ENCODE measurements at places on chromosomes 6 and 20.

DNA sequence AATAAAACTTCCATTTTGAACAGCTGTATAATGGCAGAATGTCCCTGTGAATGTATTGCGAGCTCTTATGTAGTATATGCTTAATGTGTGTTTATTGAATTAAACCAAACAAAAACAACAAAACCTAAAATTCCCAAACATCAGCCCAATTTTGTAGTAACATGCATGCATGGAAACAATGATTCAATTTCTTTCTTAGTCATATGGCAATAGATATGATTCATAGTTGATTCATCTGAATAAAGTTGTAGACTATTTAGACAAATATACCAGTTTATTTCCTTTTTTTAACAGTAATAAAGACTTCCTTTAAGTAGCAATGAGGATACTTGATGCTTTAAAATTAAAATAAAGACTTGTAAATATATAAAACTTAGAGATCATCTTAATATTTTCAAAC lies 670.6 kb downstream of the CD109 start:
- no peak for DNase-seq

GRCh38 chr6:155183095-155183494 lies 80.7 kb upstream of the CLDN20 start:
- DNase-seq, result no peak

DNA sequence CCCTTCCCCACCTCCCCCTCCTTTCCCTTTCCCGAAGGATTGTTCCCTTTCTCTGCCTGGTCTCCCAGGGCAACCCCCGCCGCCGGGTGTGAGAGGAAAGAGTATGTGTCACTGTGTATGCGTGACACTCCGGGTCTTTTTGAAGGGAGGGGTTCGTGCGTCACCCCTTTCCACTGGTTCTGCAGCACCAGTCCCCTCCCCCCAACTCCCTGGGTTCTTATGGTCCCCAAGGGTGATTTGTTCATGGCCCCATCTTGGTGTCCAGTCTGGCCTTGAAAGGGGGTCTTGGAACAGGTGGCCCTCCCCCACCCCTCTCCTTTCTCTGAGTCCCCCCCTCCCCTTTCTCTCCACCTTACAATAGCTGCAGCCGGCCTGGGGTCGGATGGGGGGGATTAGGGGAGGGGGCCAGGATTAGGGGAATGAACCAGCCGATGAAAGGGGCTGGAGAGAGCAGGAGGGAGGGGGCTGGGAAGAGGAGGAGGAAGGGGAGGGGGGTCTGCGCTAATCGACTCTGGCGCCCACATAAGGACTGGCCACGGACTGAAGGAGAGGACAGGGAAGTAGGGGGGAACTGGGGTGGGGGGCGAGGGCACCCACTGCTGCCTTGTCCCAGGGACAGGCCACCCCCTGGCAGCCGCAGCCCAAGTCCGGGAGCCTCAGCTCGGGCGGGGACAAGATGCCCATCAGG lies 1.3 kb upstream of the RING1 start:
- DNase-seq, result no peak

GRCh38 chr20:18851629-18852028 lies 38.0 kb downstream of the SCP2D1 start:
- no peak for DNase-seq

DNA sequence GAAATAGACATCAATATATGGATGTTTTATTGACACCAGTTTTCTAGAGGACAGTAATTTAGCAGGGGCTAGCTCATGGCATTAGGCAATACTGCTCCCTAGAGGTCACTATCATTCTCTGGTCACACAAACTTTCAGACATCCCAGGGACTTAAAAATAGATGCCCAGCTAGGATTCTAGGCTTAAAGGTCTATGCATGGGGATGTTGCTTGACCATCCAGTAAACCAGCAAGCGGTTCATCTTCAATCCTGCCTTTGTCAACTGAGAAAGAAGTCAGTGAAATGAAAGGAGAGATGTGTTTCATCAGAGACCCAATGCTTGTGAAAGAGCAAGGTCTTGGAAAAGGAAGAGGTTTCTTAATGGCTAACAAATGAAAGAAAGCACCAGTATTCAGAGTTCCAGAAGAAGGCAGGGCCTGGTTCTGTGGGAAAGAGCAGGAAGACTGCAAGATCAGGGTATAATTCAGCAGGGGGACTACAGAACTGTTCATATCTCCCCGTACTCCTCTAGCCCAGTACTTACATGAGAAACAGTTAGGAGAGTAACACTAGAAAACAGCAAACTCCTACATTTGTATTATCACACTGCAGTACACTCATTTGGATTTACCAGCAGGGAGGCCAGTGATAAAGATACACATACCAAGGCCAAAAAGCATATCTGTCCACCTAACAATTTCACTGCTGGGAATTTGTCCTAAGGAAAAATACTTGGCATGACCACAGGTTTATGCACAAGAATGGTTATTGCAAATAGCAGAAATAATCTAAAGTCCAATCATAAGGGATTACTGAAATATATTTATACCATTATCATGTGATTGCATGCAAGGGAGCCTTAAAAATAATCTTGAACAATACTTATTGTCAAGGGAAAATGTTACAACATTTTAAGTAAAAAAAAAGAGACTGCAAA lies 151.4 kb upstream of the LAMA2 start:
- DNase-seq, result no peak

Measured in left forelimb (tissue), 1 donor.